ENCODE measurements at places on chromosomes 3 and 15.
A peak's percentile ranks its signal among the peaks of the same experiment; 100 is the strongest.

DNA sequence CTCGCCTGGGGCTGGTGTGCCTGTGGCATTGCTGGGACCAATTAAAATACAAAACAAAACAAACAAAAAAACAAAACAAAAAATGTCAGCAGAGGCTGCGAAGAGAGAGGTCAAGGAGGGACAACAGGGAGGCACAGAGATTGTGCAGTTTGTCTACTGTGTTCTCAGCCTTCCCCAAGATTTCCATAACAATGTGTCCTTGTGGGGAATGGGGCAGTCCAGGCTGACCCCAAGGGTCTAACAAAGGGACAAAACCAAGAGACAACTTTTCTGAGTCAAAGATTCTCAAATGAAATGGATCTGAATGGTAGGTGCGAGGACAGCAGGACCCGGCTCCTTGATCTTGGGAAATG lies 46.4 kb upstream of the TRPM1 start:
- DNase-seq = no peak

DNA sequence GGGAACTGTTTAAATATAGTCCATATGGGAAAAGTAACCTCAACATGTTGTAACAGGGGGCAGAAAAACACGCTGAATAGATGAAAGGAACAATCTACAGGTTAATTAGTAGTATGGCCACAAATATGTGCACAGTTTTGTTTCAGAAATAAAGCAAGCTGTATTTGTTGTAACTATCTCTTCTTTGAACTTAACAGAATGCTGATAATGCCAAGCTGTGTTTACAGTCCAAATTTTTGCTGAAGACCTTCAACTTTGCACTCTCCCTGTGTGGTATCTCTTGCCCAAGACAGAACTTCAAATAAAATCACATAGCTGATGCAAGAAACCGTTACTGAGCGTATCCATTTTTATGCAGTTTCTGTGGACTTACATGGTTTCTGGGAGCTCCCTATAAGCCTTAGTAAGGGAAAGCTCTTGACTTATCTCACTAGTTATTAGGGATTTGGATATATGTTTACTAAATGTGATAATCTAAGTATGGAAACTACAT lies 425.4 kb upstream of the TPRG1 start:
- DNase-seq = no peak

DNA sequence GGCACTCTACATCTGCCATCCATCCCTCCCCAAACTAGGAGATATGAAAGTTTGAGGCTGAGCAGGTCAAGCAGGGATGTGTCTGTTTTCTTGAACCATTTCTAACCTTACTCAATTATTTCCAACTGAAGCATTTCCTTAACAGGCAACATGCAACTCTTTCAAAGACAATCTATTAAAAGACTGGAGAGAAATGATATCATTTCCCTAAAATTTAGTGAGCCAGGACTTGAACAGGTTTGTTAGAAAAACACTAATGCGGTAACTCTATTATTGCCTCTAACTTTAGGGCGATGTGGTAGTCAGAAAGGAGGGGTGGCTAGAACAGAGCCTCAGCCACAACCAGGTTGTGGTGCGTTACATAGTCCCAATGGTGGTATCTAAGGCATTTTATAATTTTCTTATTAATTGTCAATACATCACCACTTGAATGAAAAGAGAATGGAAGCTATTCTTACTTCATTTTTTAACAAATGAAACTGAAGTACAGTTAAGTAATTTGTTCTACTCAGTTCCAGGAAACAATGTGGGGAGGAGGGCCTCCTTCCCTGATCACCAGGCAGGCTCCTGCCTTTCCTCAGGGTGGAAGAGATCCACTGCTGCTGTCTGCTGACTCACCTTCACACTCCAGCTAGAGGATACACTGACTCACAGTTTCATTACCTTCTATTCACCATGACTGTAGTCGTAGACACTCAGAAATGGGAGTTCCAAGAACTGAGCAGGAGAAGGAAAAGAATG lies 22.8 kb downstream of the MYO1E start:
- no peak for DNase-seq

DNA sequence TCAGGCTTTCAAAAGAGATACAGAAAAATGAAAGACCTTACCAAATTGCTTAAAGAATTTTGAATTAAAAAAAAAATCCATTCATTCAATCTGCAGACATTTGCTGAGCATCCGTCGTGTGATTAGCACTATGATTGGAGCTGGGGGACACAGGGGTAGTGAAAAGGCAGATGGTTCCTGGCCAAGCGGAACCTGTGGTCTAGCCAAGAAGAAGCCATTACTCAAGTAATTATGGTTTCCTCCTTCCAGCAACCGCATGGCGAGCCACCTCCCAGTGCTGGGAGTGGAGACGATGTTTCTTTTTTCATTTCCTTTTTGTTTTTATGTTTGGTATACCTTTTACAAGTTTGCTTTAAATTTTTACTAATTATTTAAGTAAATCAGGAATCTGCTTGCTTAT lies 140.2 kb downstream of the CACNA2D3 start:
- no peak for DNase-seq

DNA sequence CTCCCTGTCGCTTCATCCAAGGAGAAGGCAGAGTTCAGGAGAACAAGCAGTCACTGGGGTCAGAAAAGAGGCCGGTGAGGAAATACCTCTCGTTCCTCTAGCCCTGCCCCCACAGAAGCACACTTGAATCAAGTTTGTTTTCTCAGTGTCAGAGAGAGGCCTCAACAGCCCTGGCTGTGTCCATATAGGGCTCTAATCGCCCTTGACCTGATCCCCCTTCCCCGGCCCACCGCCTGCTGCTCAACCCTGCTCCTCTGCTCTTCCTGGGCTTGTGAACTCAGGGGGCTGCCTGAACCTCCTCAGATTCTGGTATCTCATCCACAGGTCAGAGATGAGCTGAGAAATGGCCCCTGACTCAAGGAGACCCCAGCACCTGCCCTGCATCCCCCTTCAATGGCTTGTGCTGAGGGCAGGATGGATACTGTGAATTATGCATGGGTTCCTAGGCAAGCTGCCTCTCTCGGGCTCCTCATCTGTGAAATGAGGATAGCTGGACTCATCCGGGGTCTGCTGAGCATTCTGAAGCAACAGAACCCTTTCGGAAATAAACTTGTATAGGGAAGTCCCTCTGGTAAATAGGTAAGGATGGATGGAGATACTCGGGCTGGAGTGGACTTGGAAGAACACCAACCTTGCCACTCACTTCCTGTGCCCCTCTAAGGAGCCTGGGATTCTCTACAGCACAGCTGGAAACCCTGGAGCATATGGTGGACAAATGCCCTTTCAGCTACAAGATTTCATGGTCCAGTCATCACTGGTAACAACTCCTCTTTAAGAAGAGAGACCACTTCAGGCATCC lies 147.5 kb downstream of the STT3B start:
- no peak for DNase-seq

GRCh38 chr3:113536627-113537101 lies 4.3 kb downstream of the SIDT1 start:
- DNase-seq = no peak

DNA sequence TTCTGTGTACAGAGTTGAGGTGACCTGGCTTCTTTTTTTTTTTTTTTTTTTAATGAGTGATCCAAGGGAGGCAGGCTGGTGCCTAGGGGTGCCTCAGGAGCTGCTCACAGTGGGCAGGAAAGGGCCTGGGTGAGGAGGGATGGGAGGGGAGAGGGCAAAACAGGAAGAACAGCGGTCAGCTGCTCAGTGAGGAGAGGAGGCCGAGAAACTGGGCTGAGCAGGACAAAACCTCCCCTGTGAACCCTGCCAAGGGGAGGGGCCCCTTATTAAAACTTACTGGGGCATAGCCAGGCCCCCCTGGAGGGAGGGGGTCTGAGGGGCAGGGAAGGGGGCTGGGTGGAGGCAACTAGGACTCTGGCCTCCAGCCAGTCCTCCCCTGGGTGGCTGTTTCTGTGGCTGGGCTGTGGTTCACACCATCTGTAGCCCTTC lies 3.5 kb downstream of the PLEKHO2 start:
- no peak for DNase-seq

DNA sequence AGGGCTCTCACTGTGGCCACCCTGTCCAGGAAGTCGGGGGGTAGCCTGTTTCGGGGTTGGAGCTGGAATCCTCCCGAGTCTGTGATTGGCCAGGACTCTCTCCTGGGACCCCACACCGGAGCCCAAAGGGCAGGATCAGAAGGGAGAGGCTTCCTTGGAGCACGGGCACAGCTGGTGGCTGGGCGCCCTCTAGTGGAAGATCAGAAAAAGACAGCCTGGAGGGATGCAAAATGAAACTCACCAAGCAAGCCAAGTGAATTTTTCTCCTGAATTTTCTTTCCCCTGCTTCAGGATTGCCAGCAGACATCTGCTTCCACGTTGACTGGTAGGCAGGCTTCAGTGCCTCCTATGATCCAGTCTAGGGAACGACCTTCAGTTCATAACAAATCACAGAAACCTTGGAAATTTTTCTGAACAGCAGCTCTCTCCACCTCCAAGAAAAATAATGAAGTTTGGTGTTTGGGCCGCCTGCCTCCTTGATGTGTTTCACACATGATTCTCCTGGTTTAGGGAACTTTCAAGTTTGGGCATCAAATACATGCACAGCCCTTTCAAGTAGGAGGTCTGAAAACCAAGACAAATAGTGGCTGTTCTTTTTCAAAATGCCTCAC lies 224.6 kb downstream of the VPS13C start:
- no peak for DNase-seq

GRCh38 chr3:107082527-107082926 lies 294.7 kb upstream of the CCDC54 start:
- DNase-seq = no peak

- no peak for DNase-seq
These were observed 7.7 kb upstream of the DCP1A start for GRCh38 chr3:53354945-53355498.

GRCh38 chr3:53153980-53154379 lies 7.0 kb upstream of the PRKCD start:
- no peak for DNase-seq

DNA sequence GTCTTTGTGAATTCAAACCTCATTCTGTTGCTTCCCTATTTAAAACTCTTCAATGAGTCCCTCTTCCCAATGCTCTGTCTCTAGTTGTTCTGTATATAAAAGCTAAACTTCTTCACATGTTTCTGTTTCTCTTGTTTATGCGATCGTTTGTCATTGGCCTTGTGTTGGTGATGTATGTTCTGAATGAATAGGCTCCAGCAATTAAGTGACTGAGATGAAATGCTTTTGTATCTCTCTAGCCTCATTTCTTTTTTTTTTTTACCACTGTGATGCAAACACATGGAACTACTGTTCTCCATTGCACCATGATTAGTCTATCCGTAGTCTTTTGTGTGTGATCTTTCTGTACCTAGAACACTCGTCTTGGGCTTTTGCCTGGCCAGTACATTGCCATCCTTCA lies 380.5 kb upstream of the TPRG1 start:
- DNase-seq = no peak

GRCh38 chr3:114408736-114409670 lies 115.2 kb downstream of the TIGIT start:
- no peak for DNase-seq

GRCh38 chr3:38532529-38532928 lies 36.4 kb downstream of the EXOG start:
- no peak for DNase-seq

GRCh38 chr15:63864186-63864585 lies 30.4 kb upstream of the HERC1 start:
- DNase-seq = no peak

DNA sequence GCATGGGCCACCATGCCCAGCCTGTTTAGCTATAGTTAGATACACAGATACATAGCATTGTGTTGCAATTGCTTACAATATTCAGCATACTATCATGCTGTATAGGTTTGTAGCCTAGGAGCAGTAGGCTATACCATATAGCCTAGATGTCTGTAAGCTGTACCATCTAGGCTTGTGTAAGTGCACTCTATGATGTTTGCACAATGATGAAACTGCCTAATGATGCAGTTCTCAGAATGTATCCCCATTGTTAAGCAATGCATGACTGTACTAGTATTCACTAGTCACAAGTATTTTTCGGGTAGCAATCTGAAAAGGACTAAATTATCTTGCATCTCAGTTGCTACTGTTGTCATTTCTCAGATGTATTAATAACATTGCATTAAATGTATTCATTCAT lies 16.0 kb downstream of the PIGB start:
- no peak for DNase-seq

GRCh38 chr3:192090586-192090985 lies 629.6 kb downstream of the PYDC2 start:
- no peak for DNase-seq

- DNase-seq = no peak
These were observed 31.8 kb downstream of the XXYLT1 start for GRCh38 chr3:195239121-195239520.

- no peak for DNase-seq
These were observed 131.8 kb upstream of the SLC7A14 start for GRCh38 chr3:170717410-170718402.

DNA sequence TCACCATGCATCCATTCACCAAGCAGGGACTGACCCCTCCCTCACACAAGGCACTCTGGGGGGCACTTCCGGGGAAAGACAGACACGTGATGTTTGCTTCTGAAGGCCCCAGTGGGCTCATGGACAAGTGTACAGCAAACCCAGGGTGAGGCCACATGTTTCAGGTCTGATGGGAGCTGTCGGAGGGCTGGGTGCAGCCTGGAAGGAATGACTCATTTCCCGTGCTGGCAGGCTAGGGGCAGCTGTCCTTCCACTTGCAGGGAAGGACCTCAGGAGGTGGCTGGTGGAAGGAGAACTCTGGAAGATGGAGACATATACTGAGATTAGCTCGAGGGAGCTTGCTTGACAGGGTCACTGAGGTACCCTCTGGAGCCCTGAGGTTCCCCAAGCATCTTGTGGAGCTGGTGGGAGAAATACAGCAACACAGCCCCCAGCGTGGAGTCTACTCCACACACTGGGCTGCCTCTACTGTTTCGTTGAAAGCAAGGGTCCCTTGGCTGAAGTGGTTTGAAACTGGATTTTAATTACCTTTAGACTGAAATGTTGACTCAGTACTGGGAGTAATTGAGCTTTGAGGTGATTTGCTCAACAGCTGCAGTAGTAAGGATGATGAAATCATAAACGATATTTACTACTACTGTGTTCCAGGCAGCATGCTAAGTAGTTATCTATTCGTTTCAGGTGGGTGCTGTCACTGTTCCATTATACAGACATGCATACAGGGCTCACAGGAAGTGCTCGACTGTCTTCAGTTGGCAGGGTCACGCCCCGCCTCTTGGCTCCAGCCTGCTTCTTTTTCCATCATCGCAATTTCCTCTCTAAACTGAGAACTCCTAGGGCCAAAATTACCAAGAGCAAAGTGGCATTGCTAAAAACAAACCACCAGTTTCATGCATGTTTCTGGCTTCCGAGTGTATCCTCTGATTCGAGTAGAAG lies 230.4 kb downstream of the ADAMTS17 start:
- peak; percentile 56 for DNase-seq

- no peak for DNase-seq
These were observed 12.5 kb downstream of the RASA2 start for GRCh38 chr3:141499284-141499683.

- DNase-seq = no peak
These were observed 33.9 kb upstream of the KIF23 start for GRCh38 chr15:69380100-69380725.

- no peak for DNase-seq
These were observed 3.3 kb upstream of the HES1 start for GRCh38 chr3:194132465-194133286.

GRCh38 chr3:180358179-180358578 lies 243.8 kb upstream of the TTC14 start:
- DNase-seq = no peak

All from NCI-H1436 treated with DMSO at 0.1 percent for 48 hours (cell line).